ENCODE measurements at places on chromosomes 5 and 9.

- no peak for DNase-seq
Measured at GRCh38 chr9:9914174-9914573, 698.6 kb downstream of the PTPRD start.

DNA sequence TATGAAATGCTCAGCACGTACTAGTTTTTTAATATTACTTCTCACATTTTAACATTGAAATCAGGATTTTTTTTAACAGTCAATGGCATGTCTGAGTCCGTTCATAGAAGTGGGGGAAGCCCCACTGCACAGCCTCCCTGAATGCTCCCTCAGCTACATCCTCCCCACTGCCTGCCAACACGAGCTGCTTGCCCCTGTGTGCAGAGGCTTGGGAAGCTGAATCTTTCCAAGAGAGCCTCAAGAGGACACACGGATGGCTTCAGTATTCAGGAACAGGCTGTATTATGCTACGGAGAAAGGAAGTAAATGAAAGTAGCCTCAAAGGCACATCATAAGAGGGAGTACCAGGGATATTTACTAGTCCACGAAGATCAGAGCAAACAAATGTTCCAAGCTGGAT lies 248.7 kb downstream of the SPOCK1 start:
- DNase-seq: no peak

DNA sequence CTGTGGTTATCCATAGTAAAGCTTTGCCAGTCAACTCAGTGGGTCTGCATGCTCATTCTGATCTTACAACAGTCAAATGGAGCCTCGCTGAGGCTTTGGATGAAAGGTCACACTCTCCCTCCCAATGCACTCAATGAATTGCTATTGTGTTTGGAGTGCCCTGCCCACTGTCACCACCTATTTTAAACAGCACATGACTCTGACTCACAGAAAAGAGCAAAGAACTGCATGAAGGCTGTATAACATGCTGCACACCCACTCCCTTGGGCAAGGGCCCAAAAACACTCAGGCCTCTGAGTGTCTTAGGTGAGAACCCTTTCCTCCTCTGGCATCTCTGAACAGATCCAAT lies 118.7 kb upstream of the CCDC112 start:
- no peak for DNase-seq

- no peak for DNase-seq
Measured at GRCh38 chr5:73311291-73312110, 137.1 kb downstream of the FOXD1 start.

GRCh38 chr5:158079097-158079496 lies 220.2 kb upstream of the CLINT1 start:
- DNase-seq: no peak

GRCh38 chr9:88915916-88916315 lies 75.4 kb upstream of the S1PR3 start:
- DNase-seq: no peak

DNA sequence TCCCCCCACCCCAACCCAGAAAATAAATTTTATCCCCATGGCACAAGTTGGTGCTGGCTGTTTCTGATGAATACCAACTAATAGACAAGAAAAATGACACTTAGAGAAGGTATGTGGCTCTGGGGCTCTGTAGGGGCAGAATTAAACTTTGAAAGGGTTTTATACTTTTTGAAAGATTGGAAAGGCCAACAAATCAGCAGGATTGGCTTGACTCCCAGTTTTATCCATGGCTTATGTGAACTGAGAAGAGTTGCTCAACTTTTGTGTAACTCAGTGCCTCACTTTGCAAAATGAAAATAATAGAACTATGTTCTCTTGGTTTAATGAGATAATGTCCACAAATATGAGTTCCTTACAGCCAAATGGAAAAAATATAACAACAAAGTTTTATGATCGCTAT lies 288.9 kb upstream of the KIF2A start:
- DNase-seq: no peak

- no peak for DNase-seq
Measured at GRCh38 chr5:57696825-57697570, 214.4 kb upstream of the ACTBL2 start.

GRCh38 chr5:155299386-155300005 lies 285.9 kb downstream of the KIF4B start:
- DNase-seq: no peak

DNA sequence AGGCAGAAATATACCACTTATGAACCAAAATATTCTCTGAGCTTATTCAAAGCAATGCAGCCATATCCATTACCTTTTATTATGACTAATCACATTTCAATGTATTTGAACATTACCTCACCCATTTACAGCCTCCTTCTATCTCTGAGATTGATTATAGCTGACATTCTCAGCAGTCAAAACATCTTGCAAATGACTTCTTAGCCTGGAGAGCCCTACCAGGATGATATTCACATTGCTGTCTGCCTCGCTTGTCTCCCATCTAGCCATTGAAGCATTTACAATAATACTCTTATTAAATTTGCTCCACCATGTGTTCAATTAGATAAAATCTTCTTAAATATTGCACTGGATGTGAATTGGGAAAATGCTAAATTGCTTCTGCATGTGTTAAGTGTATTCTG lies 1879.9 kb upstream of the ACO1 start:
- no peak for DNase-seq

Measured in cerebellar nuclear complex (tissue), 1 donor.